ENCODE measurements at places on chromosomes 5 and 9.

- no peak for DNase-seq
These were observed 172.6 kb downstream of the RGS3 start for GRCh38 chr9:113636165-113636564.

GRCh38 chr5:75677607-75678006 lies 39.6 kb downstream of the POC5 start:
- DNase-seq, result no peak

DNA sequence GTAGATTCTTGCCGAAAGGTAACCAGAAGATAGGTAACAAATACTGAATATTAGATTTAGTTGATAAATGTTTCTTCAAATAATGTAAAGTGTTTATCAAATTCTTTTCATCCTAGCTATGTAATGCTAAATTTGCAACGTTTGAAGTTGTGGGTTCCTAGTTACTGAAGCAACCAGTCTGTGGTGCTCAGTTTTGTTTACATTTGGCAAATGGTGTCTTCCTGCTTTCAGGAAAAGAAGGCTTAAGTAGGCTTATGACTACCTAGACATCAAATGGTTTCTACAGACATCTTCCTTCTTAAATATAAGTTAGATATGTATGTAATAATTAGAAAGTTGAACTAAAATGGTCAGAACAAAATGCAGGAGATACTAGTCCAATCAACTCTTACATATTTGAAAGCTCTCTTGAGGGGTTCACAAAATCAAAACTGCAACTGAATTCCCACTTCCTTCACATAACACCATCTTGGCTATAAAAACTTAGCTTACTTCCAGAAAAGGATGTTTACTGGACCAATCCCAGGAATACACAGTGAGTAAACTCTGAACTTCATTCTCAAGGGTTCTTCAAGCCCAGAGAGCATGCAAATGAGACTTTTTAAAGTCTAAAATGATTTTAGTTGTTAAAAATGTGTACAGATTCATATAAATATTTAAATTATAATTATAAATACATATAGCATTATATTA lies 125.7 kb upstream of the ITGA1 start:
- DNase-seq, result no peak

DNA sequence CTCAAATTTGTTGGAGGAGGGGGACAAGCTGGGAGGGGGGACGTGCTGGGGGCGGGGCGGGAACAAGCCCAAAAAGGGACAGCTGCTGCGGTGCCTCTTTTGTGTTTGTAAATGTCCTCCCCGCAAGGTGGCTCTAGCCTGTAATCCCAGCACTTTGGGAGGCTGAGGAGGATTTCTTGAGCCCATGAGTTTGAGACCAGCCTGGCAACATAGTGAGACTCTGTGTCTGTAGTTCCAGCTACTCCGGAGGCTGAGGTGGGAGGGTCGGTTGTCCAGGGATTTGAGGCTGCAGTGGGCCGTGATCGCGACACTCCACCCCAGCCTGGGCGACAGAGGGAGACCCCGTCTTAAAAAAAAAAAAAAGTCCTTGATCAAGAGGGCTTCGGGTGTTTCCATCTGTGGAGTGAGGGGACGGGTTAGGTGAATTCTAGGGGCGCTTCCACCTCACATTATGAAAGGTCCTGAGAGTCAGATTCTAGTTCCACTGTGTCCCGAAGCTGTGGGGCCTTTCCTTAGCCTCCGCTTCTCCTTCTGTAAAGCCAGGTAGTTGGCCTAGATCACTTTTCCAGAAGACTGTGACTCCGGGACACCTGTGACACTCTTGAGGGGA lies 779 bp upstream of the CTNNA1 start:
- DNase-seq, result no peak

DNA sequence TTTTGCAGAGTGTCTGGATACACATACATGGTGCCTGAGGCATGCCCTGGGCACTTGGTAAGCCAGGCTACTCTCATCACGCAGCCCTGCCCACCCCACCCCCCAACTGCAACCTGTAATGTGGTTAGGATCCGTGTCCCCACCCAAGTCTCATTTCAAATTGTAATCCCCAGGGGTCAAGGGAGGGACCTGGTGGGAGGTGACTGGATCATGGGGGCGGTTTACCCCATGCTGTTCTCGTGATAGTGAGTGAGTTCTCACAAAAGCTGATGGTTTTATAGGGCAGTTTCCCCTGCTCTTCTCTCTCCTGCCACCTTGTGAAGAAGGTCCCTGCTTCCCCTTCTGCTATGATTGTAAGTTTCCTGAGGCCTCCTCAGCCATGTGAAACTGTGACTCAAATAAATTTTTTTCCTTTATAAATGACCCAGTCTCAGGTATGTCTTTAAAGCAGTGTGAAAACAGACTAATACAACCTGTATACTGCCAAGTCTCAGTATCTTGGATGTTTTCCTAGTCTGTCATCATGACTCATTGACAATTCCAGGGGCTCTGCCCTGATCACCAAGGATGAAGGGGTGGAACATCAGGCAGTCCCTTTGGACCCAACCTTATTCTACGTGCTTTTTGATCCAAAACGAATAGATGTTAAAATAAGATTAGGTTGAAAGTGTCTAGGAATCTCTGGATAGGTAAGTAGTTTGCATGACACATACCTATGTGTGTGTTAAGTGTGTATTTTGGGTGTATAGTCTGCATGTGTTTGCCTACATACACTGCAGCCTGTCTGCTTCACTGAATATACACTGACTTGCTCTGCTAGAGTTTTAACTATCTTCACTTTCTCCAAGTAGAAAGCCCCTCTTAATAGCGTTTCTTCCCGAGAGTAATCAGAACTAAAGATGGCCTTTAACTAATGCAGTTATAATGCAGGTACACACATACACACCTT lies 293.8 kb downstream of the SLIT3 start:
- DNase-seq, result no peak

GRCh38 chr9:14349447-14350348 lies 35.8 kb upstream of the NFIB start:
- no peak for DNase-seq
